ENCODE measurements at places on chromosomes 1 and 21.

DNA sequence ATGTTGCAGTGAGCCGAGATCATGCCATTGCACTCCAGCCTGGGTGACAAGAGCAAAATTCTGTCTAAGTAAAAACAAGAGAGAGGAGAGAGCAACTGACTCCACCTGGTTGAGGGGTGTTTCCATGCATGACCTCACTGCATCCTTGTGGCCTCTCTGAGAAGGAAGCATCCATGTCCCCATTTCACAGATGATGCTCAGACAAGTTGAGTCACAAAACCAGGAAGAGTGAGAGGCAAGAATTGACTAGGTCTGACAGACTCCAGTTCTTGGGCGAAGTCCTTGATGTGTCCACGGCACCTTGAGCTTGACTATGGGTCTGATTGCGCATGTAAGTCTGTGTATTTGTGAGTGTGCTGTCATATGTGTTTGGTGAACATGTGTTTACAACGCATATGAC lies 105.8 kb downstream of the LACTBL1 start:
- no peak for DNase-seq

GRCh38 chr1:1110561-1110971 lies 5.3 kb downstream of the C1orf159 start:
- DNase-seq, result no peak

DNA sequence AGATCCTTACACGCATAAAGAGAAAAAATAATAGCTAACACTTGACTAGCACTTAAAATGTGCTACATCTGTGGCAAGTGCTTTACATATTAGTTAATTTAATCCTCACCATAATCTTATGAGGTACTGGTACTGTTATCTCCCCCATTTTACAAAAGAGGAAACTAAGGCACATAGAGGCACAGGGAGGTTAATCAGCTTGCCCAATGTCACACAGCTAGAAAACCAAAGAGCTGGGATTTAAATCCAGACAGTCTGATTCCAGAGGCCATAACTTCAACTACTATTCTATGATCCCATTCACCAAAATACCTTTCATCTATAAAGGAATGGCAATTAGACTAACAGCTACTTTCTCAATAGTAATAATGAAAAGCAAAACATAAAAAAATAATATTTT lies 11.7 kb downstream of the SPOCD1 start:
- DNase-seq, result no peak

DNA sequence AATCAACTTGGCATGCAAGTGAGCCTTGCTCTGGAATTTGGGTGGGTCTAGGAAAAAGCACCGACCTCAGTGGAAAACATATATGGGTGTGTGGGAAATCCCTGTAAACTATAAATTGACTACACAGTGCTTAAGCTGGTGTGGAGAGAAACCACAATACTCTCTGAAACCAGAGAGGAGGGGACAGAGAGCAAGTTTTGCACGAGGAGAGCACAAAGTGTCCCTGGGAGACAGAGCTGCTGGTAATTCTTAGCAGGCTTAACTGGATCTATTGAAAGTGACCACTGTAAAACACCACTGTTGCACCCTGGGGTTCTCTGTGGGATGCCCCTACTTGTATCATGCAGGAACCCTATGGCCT lies 12.8 kb downstream of the KCNJ15 start:
- no peak for DNase-seq

DNA sequence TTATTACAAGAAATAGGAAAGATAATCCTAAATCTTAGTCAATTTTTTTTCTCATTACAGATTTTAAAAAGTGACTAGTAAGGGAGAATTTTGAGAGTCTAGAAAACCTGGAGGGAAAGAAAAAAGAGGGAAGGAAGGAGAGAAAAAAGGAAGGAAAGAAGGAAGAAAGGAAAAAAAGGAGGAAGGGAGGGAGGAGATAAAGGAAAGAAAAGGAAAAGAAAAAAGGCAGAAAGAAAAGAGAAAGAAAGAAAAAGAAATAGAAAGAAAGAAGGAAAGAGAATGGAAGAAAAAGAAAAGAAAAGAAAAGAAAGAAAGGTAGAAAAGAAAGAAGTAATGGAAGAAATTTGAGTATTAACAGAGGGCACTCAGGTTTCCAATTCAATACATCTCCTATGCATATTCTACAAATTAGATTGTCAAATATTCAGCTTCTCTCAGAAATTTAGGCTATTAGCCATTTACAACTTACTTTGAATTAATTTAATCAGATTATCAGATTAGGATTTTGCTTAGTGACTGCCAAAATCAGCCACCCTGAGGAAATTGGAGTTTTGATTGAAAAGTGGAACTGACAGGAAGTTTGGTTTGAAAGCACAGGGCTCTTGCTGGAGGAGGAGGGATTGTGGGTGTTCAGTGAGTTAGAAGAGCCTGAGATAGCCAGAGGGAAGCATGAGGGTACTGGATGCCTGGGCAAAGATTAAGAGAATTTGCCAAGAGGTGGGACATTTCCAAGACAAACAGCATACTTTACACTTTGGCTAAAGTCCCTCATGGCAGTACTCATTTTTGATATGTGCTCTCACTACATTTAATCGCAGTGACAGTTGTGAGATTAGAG lies 677.8 kb downstream of the USP25 start:
- no peak for DNase-seq
